Chondrocyte (in vitro differentiated cells): ENCODE measurements at places on chromosomes 3 and 15. TPM values are rescaled to one million over a fixed set of nuclear protein-coding genes. Genes with fewer than 3 reads are reported as not detected.

Gene TM4SF18
- 0.20 to 1.4 TPM in 2 of 3 replicates, not detected in the other for total RNA-seq

Gene CCR8
- total RNA-seq, result not detected in 3 replicates

Gene STRC
- 0.20 to 0.87 TPM (median 0.85 TPM) in 3 replicates for total RNA-seq

GRCh38 chr3:49006408-49007067 is 653 bp upstream of the WDR6 start:
- no peak for DNase-seq

- no peak for DNase-seq
Measured at GRCh38 chr15:52408823-52409222, 113.2 kb upstream of the MYO5C start.

Gene SCG5
- 1.3 to 2.6 TPM (median 2.5 TPM) in 3 replicates for total RNA-seq

Gene PCYT1A
- total RNA-seq, result 74.4 to 84.1 TPM (median 75.7 TPM) in 3 replicates

DNA sequence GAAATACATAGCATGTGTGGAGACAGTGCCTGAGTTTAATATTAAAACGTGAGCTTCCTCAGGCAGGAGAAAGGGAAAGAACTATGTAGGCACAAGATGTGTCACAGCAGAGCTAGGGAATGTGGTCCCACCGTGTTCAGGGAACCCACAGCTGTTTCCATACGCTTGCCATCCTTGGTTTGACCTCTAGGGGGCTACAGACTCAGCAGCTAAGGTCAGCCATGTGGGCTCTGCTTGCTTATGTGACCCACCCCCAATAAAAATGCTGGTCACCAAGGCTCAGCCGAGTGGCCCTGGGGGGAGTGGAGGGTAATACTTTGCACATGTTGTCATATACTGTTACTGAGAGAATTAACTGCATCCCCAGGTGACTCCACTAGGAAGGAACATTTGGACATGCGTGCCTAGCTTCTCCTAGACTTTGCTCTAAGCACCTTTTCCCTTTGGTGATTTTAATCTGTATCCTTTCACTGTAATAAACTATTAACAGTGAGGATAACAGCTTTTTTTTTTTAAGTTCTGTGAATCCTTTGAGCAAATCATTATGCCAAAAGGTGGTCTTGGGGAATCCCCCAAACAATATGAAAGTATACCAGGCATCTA is 3.3 kb downstream of the TUBGCP5 start:
- DNase-seq, result no peak

Gene DNAJC19
- 34.1 to 38.7 TPM (median 37.8 TPM) in 3 replicates for total RNA-seq

DNA sequence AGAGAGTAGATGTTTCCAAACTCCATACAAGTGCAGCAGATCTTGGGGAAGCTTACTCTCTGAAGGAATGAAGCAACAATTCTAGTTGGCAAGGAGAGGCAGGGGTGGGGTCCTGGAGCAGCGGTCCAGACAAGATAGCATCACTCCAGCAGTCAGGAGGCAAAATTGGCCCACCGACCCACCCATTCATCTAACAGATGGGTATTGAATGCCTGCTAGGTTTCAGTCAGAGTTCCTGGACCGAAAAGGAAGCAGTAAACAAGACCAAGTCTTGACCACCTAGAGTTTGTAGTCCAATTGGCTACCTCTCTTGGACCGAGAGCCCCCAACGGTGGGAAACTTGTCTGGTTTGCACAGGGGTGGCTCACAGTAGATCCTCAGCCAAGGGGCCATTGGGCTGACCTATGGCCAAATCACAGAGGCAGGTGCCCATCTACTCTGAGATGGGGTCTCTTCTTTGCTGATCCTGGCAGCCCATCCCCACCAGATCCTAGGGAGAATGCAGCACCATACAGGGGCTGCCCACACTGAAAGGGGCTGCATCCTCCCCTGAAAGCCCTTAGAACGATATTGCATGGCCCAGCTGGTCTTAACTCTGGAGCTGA is 74.3 kb downstream of the CORO2B start:
- no peak for DNase-seq

GRCh38 chr3:49378249-49378895 is 20.2 kb upstream of the GPX1 start:
- no peak for DNase-seq

GRCh38 chr3:183061391-183062172 is 37.7 kb downstream of the MCCC1 start:
- no peak for DNase-seq

GRCh38 chr3:24149032-24149431 is 203.9 kb downstream of the NR1D2 start:
- no peak for DNase-seq

- no peak for DNase-seq
Measured at GRCh38 chr15:80292079-80292478, 40.1 kb upstream of the CTXND1 start.

Gene CPLX3
- not detected in 3 replicates for total RNA-seq
